ENCODE measurements at places on chromosomes 7 and 10.

DNA sequence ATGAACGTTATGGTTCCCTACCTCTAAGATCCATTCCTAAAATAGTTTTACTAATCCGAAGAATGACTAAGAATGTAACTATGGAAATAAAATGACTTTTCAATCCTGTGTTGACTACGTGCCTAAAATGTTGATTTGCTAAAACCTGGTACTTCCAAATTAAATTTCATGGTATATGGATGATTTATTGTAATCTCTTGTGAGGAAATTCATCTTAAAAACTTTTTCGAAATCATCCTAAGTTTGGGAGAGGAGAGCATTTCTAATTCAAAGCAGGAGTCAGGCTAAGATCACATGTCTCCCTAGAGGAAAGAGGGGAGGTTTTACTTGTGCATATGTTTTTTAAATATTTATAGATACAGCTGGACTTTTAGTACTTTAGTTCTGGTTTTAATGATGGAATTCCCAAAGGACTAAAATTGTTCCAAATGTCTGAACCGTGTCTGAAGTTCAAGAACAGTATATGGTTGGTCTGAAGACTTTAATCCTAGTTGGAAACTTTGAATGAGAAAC is 483.9 kb downstream of the AUTS2 start:
- no peak for DNase-seq

- no peak for DNase-seq
Observed at GRCh38 chr7:51242007-51242691, 74.5 kb downstream of the COBL start.

GRCh38 chr10:96587264-96588059 is 650 bp upstream of the TM9SF3 start:
- peak; percentile 82 for DNase-seq

DNA sequence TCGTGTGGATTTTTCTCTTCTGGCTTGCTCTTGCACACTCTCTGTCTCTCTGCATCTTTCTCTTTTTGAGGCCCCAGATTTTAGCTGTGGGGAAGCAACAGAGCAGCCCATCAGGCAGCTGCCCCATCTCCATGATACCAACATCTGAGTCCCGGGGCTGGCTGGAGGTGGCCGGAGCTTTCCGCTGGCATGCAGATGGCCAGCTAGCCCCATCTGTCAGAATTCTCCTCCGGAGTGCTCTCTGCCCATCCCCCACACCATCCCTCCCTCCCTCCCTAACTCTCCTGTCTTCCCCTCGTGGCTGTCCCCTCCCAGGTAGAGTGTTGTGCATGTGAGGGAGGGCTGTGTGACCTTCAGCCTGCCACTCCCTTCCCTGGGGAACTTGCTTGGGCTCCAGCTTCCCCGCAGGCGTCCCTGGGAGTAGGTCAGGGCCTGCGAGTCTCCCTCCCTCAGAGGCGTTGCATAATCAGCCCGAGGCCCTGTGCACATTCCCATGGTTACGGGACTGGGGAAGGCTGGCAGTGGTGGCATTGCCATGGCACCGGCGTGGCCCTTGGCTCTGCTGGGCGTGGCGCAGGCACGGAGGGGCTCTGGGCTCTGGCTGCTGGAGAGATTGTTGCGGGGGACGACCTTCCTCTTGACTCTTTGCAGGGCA is 24.7 kb downstream of the GHRHR start:
- DNase-seq = no peak

- DNase-seq = peak; percentile 66
Observed at GRCh38 chr10:52644373-52645186, 128.0 kb downstream of the MBL2 start.

- no peak for DNase-seq
Observed at GRCh38 chr7:132436121-132436520, 140.1 kb downstream of the PLXNA4 start.

DNA sequence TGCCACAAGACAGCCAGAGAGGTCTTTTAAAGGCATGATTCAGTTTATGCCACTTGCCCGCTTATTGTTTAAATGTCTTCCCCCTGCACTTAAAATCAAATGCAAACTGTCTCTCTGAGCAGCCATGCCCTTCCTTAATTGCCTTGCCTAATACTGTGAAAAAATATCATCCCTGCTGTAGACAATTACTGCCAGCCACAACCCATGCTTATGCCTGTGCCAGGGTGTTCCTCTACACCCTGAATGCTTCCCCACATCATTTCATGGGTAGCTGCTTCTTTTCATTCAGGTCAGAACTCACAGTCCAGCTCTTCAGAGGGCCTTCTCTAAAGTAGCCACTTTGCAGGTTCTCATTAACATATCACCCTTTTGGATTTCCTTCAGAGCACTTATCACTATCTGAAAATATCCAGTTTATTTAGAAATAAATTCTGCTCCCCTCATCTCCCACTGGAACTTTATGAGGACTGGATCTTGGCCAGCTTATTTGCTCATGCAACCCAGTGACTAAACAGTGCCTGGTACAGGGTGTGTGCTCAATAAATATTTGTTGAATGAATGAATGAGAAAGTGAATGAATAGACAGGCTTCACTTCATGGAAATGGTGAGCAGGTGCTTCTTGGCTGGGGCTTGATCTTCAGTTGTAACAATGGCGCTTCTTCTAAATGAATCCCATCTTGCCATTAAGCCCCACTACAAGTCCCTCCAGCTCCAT is 162.4 kb upstream of the MDFIC start:
- no peak for DNase-seq

DNA sequence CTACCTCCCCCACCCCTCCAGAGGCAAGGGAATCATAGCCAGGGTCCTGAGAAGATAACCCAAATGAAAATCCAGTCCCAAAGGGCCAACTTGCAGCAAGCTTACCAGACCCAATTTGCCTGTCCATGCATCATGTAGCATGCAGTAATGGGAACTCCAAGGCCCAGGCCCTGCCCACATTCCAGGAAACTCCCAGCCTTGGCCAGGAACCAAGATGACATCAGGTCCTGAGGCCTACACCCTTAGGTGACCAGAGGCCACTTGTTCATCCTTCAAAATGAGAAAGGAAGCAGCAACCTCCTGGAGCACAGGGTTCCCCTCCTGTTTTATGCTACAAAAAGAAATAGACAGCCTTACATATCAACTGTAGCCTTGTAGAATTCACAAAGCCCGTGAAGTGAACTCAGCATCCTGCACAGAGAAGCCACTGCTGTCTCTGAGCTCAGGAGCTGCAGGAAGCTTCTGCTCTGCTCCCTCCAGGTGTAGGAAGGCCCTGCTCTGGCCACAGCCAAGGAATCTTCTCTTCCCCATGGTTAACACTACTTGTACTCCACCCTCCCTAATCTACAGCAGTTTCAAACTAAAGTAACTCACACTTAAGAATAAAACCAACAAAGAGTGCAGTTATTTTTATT is 30.3 kb upstream of the GRB10 start:
- DNase-seq = peak; percentile 39

GRCh38 chr7:55533050-55533728 is 39.1 kb downstream of the VOPP1 start:
- DNase-seq = no peak

DNA sequence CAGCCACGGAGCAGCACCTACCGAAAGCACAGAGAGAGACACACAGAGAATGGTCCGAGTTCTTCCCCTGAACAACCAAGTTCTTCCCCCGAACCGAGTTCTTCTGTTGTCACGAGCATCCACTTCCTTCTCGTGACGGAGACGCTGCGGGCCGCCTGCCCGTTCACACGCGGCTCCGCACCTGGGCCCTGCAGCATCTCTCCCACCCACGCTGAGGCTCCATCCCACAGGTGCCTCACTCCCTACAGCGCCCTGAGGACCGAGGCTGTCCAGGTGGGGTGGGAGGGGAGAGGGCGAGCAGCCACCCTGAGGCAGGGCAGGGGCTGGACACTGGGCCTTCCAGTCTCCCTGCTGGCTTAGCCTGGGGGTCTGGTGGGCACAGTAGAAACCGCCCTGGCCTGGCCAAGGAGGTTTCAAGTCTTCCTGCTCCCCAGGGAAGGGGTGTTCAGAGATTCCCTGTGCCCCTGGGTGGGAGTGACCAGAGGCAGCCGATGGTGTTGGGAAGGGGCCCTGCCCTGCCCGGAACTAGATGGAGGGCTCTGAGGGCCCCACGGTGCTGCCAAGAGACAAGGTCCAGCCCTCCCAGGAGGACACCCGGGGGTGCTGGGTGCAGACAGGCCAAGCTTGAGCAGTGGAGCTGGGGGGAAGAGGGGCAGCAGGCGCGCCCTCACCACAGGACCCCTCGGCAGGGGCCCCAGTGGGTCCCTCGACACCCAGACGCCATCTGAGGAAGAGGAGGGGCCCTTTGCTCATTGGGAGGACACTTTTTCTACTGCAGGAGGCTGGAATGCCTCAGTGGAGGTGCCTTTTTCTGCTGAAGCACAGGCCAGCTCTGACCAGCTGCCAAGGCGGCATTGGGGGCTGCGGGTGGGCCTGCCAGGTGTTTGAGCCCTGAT is 5.2 kb upstream of the NKX6-2 start:
- DNase-seq = no peak

DNA sequence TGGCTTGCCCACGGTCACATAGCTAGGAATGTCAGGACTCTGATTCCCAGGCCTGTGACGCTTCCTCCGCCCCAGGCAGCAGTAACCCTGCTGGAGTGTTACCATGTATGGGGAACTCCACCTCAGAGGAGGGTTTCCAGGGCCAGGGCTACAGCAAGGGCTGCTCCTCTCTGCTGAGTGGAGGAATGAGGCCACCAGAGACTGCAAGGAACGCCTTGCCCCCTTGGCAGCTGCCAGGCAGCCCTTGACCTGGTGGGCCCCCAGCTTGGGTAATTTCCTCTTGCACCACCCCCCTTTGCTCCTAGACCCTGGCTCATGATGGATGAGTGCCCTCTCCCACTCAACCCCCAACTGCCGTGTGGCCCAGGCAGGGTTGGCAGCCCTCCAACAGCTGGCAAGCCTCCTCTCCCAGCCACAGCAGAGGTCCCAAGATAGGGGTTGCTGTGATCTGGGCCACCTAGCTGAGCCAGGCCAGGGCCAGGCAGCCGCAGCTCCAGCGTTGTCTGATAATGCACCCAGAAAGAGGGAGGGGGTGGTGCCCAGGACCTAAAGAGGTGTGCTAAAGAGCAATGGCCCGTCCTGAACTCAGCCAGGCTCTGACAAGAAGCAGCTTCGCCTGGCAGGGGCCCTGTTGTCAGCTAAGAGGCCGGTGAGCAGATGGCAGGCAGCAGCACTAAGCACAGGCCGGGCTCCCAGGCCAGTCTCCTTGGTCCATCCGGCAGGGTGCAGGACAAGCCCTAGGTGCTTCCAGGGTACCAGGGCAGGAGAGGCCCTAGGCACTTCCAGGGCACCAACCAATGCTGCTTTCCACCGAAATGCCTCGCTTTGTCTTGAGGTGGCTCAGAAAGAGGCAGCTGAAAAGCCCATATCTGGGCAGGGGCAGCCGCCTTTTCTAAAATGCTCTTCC is 35.4 kb downstream of the DRGX start:
- DNase-seq = no peak

- peak; percentile 67 for DNase-seq
Observed at GRCh38 chr10:17427666-17428350, 26.6 kb downstream of the ST8SIA6 start.

DNA sequence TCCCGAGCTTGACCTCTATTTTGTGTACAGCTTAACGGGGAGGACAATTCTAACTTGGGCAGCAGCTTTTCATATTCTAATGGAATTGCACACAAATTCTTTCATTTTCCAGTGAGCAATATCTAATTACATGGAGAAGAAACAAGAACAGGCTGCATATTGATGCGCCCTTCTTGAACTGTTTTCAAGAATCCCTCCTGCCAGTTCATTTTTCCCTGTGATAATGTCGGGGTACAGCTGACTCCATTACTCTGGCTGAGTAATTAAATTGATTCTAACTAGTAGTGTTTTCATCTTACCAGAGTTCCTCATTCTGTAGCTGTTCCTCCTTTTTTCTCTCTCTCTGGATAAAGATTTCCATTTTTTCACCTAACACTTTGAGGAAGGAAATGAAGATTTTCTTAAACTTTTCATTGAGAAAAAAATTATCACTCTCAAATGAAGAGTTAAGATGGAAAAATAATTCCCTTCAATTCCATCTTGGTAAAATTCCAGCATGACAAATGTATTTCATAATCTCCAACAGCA is 190.9 kb downstream of the FANK1 start:
- no peak for DNase-seq

DNA sequence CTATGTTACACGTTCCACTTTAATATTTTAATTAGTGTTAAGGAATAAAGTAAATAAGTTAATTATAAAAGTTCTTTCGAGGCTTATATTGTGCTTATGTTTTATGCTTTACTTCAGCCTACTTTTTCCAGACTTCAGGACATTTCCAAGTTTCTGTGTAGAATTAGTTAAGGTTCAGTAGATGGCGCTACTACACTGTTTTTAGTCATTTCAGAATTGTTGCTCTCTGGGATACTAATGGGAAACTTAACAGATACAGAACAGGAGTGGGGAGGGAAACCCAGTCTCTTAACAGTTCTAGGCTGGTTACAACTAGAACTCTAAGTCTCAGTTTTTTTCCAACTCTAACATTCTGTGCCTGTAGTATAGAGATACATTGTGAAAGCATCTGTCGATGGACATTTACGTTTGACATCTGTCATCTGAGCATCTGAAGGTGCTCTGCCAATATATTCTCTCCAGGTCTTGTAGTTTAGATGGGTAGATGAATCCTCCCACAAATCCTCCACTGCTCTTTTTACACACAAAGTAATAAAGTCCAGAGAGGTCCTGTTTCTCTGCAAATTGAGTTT is 56.8 kb upstream of the FAM171A1 start:
- DNase-seq = peak; percentile 39

GRCh38 chr10:112789248-112789647 is 160.8 kb upstream of the TCF7L2 start:
- DNase-seq = no peak

GRCh38 chr10:132069122-132069848 is 3.5 kb downstream of the JAKMIP3 start:
- no peak for DNase-seq

DNA sequence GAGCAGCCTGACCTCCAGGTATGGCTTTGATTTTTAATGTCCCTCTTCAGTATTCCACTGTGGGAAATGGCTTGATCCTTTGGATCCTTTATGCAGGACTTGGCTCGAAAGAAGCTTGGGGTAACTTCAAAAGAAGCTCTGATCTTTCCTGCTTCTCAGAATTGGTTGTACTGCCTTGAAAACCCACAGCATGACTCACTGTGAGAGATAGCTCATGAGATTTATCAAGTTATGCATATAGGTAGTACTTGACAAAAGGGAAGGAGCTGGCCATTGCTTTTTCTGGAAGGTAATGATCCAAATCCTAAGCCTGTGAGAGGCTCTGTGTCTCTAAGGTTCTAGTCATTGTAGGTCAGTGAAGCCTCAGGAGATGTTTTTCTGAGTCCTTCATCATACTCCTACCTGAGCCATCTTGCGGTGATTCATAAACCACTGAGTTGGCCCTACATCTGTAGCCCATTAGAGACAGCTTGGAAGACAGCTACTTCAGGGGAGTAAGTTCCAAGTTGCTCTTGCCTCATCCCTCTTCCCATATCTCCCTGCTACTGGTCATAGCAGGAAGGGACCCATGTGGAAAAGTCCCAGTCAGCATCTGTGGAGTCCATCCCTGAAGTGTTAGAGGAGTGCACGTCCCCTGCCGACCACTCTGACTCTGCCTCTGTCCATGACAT is 36.7 kb upstream of the NFKB2 start:
- no peak for DNase-seq

- peak; percentile 29 for DNase-seq
Observed at GRCh38 chr7:37342688-37343471, 105.8 kb downstream of the ELMO1 start.
